ENCODE measurements at places on chromosomes 1 and 21.
A peak's percentile ranks its signal among the peaks of the same experiment; 100 is the strongest.

DNA sequence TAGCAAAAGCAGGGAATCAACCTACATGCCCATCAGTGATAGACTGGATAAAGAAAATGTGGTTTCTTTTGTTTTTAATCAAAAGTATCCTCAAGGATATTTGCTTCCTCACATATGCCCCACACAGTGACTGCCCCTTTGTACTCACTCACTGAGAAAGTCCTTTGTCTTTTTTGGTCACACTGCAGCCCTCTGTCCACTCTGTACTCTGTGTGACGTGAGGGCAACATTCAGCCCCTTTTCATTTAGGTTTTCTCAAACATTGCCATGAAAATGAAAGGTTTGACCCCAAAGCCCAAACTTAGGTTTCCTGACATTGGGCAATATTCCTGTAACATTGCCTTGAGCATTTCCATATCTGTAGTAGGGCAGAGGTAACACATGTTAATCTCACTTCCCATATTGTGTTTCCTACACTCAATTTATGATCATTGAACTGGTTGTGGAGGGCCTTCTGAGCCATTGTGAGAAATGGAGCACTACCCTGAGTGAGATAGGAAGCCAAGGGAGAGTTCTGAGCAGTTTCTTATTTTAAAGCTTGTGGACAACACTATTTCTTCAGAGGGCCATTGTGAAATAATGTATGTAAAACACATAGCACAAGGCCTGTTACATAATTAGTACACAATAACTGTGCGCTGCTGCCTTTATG lies 501.9 kb upstream of the C1orf87 start:
- no peak for DNase-seq

- DNase-seq, result no peak
These were observed 12.9 kb upstream of the BCL10 start for GRCh38 chr1:85289207-85289847.

DNA sequence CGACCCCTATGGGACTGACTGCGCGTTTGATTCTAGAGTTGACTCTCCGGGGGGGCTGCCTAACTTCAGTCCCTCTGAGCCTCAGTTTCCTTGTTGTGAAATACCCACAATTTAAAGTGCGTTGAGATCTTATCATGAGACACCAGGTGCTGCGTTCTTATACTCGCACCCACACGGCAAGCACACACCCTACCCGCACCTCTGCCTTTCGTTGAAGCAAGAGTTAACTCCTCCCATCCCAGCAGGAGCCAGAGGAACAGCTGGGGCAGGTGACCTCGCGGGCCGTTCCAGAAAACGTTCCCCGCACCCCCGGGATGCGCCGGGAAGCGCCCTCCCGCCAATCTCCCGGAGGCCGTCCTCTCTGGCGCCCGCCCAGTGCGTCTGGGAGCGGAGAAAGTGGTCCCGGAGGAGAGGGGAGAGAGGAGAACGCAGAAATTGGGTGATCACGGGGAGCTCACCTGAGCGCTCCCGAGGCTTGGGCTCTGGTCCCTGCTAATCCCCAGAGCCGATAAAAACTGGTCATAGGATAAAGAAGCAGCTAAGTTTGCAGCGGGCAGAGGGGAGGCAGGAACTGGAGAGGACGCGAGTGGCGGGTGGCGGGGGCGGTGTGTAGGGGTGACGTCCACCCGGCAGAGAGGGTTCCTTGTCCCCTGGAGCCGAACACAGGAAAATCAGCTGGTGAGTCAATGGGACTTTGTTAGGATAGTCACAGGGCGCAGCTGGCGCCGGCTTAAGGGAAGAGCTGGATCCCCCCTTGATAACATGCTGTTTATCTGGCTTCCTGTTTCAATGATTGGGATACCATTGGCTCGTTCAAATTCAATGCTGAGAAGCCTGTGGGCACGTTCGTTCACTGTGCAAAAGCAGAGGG lies 869 bp downstream of the NAV1 start:
- DNase-seq, result no peak

DNA sequence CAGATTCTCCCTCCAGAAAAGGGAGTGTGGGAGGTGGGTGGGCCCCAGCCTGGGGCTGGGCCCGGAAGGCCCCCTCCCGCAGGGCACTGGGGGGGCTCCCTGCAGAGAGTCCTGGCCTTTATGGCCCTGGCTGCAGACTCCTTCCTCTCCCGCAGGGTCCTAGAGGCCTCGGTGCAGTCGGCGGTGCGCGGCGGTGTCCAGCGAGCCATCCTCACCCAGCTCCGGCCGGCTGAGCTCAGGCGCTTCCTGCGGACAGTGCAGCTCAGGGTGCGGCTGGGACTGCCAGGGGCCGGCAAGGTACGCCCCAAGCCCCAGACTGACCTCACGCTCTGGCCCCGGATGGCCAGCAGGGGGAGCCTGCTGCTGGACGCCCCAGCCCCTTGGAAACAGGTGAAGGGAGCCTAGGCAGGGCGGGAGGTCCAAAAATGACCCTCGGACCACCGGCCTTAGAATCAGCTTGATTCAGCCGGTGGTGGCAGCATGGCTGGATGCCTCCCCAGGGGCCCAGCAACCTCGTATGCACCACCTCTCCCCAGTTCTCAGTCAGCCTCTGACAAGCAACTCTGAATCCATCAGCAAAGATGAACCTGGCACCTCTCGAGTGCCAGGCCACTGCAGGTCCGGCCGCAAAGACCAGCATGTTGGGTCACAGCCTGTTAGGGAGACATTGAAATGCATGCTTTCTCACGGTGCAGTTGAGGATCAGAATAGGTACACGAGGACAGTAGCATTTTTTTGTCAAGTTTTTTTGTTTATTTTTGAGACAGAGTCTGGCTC lies 20.6 kb downstream of the MTHFR start:
- no peak for DNase-seq

- no peak for DNase-seq
These were observed 217.3 kb upstream of the SGIP1 start for GRCh38 chr1:66316464-66317247.

- no peak for DNase-seq
These were observed 278.5 kb downstream of the MATN1 start for GRCh38 chr1:30444850-30445249.

DNA sequence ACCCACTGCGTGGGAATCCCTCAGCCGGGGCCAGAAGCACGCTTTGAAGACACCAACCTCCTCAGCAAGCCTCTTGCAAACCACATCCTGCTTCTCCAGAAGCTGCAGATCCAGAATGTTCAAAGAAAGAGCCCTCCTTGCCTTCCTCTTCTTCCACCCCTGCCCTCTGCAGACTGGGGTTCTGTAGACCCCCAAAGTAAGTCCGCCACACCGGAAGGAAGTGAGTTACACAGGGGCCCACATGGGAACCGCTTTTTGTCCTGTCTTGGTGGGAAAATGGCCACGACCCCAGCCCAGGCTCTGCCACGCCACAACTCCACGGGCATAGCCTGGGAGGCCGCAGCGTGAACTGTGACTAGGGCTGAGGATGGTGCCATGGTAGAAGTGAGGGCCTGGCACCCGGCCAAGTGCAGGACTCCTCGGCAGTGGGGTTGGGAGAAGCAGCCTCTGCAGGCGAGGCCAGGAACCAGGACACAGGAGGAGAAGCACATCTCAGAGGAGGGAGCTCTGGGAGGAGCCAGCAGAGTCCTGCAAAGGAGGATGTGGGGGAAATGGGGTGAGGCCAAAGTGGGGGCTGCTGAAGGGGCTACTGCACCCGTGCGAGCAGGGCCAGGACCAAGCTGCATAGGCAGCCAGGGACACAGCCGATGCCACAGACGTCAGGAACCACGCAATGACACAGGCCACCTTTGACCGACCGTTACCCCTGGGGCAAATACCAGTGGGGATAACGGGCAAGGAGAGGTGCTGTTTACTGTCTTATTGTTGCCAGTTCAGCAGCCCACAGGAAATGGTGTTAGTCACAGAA lies 30.9 kb downstream of the PDE9A start:
- DNase-seq, result peak; percentile 22
